Activated T-helper 2 cell treated with anti-CD3 and anti-CD28 coated beads, Interferon-gamma antibody, Interleukin-2, Interleukin-4, amounts not matched to agents 10 μg/mL and 5 μg/mL and 100 μg/mL, durations not matched to agents 14 hours and 24 hours and 36 hours (primary cell): ENCODE measurements at places on chromosomes 1 and 21.
A peak's percentile ranks its signal among the peaks of the same experiment; 100 is the strongest.

- DNase-seq, result no peak
Measured at GRCh38 chr1:32316903-32317277, 19.1 kb downstream of the MARCKSL1 start.

GRCh38 chr1:159890390-159890789 is 9.6 kb downstream of the CFAP45 start:
- no peak for DNase-seq

DNA sequence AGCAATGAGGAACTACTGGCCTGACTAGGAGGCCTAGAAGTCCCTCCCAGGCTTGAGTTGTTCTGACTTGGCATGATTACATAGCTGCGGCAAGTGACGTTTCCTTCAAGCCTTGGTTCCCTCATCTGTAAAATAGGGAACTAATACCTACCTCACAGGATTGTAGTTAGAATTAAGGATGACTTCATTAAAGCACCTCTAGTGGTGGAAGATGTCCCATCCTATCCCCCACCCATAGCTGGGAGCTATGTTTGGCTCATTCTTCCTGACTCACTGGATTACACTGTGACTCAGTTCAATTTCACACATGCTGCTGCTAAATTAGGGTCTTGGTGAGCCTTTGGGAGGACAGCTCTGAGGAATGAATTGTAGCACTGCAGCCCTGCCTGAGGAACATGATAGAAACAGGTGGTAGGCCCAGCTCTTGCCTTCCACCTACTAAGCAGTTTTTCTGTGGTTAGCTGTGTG is 6.0 kb upstream of the SHISA4 start:
- no peak for DNase-seq

DNA sequence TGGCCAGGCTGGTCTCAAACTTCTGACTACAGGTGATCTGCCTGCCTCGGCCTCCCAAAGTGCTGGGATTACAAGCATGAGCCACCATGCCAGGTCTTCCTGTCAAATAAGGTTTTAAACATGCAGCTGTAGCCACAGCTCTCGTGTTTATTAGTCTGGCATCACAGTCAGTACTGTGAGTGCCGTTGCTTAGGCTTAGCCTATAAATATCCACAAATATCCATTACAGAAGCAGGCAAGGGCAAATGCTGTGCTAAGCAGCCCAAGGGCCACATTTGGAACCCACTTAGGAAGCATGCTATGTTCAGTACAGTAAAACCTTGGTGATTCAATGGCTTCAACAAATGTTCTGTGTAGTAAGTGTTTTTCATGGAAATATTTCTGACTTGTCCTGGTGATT is 75.9 kb downstream of the KIF1B start:
- no peak for DNase-seq

- DNase-seq, result no peak
Measured at GRCh38 chr1:222021129-222021528, 279.2 kb upstream of the DUSP10 start.

GRCh38 chr1:2612591-2613365 is 20.0 kb downstream of the MMEL1 start:
- DNase-seq, result no peak

DNA sequence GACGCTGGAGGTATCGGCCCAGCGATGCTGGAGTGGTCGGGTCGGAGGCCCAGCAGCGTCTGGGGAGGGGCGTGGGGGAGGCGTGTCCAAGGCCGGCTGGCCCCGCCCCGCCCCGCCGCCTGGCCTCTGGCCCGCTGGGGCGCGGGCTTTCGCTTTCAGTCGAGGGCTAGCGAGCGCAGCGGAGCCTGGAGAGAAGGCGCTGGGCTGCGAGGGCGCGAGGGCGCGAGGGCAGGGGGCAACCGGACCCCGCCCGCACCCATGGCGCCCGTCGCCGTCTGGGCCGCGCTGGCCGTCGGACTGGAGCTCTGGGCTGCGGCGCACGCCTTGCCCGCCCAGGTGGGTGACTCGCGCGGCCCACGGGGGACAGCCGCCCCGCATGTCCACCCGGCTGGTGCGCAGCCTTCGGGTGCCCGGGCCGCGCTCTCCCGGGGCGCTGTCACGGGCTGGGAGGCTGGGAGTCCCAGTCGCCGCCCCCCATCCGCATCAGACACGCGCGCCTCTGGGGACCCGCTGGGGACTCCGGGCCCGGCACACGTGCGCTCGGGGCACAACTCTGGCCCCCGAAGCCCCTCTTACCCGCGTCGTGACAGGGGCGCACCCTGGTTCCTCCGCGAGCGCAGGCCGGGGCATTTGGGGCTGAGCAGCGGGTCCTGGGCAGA is at the start of gene TNFRSF1B:
Gene TNFRSF1B (plus strand): TSS at position 158 of the 659 bp plus-strand sequence. CDS start 101 bp downstream, at position 259.
- DNase-seq, result peak; percentile 73

DNA sequence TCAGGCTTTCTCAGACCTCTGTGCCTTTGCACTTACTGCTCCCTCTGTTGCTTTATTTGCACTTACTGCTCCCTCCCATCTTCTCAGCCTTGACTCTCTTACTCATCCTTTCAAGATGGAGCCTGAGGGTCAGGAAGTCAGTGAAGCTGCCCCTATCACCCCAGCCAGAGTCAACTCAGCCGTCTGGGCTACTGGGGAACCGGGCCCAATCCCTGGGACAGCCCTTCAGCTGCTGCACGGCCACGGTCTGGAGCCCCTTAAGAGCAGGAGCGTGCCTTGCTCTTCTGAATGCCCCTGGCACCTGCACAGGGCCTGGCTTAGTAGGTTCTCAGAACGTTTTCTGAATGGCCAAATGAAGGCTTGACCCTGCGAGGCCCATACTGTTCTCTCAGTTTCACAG is 244.4 kb downstream of the FOXD2 start:
- no peak for DNase-seq

DNA sequence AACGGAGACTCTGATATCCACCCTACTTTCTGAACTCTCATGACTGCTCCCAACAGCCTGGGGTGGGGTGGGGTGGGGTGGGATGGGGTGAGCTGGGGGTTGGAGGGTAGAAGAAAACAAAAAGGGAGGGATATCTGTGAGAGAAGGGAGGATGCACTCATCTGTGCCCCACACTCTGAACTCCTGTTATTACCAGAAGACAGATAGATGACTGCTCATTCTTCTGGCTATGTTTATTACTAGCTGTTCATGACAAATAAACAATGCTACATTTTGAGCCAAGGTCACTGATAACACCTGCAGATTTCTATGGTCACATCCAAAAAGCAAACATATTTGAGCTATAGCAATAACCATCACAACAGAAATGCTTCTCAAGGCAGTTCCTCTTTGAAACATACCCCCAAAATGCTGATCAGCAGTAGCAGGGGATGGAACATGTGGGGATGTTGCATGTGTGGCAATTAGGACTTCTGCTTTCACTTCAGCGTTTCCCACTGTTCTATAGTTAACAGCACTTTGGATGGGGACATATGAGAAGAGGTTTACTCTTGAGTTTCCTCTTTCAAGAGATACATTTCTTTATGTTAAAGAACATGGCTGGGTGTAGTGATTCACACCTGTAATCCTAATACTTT is 43.3 kb downstream of the GPR3 start:
- no peak for DNase-seq

GRCh38 chr21:28604946-28605537 is 387.6 kb downstream of the LTN1 start:
- no peak for DNase-seq

DNA sequence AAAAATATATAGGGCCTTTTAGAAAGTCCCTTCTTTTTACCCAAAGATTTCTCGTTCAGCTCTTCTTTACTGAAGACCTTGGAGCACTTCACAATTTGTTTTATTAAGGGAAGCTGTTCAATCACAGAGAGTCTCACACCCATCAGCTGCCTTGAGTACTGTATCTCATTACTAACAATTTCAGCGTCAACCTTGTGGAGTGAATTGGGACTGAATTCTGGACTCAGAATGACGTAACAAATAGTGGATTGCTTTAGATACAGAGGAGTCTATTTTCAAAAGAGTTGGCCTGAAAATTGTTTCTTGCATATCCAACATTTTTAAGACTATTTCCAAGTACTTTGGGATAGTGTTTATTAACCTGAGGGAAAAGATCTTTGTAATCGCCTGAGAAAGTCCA is 7.9 kb downstream of the MAP10 start:
- DNase-seq, result no peak

DNA sequence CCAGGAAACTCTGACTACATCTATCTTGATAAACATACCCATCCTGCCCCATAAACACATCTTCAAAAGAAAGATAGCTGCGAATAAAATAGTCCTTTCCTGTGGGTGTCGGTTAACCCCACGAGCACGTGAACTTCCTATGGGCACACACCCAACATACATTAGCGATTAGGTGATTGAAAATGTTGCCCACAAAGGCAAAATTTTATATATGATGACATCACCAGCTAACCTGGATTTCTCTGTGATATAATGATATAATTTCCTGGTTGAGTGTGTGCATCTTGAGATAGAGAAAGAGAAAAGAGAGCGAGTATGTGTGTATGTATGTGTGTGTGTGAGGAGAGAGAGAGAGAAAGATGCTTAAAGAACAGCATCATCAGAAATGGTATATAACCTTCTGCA is 296.1 kb downstream of the PTPRC start:
- DNase-seq, result peak; percentile 75

DNA sequence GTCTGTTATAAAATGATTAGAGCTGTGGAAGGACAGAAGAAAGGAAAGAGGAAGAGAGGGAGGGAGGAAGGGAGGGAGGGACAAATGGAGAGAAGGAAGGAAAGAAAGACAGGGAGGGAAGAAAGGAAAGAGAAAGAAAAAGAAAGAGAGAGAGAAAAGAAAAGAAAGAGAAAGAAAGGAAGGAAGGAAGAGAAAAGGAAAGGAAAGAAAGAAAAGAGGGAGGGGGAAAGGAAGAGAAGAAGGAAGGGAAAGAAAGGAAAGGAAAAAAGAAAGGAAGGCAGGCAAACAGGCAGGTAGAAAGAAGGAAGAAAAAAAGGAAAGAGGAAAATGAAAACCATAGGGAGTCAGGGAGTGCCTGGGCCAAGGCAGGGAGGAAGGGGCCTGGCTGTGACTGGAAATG is 14.5 kb upstream of the BACE2 start:
- DNase-seq, result no peak

DNA sequence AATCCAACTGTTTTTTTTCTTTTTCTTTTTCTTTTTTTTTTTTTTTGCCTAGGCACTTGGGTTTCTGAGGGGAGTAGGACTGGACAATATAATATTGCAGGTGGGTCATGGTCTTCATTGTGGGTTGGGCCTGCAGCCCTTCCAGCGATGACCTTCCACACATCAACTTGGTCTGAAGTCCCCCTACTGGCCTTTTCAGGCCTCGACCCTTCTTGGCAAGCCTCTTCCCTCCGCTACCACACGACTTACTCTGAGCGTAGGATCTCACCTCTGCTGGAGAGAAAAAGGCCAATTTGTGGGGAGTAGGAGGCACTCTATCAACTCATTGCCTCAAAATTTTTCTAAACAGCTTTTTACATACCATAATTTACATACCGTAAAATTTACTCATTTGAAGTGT is 51.1 kb upstream of the GRIK3 start:
- DNase-seq, result no peak
